ENCODE measurements at places on chromosomes 4 and X.

DNA sequence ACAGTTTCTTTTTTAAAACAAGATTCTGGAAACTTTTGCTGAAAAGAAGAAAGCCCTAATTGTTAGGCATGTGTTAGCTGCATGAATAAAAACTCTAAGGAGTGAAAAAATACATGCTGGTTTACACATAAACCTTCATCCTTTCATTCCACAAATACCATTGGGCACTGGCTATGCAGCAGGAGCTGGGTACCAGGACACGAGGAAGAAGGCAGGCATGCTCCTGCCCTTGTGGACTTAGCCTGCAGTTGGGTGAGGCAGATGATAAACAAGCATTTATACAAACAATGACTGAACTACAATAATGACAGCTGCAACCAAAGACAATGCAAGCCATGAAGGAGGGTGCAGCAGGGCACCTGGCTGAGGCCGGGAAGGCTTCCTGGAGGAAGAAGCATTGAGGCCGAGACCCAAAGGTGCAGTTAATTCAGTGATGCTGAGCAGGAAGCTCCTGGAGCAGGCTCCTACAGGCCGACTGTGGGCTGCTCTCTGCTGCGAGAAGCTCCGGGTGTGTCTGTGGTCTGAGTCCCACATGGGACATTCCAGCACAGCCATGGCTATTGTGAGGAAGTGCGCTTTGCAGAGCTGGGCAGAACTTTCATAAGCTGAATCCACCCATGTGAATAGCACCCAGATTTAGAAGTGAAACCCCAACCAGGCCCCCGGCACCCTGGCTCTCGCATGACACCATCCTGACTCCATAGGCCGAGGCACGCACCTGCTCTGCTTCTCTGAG, 44.0 kb upstream of the MXD4 start:
- no peak for DNase-seq

GRCh38 chr4:98659741-98660462, 1.5 kb upstream of the TSPAN5 start:
- DNase-seq: no peak

DNA sequence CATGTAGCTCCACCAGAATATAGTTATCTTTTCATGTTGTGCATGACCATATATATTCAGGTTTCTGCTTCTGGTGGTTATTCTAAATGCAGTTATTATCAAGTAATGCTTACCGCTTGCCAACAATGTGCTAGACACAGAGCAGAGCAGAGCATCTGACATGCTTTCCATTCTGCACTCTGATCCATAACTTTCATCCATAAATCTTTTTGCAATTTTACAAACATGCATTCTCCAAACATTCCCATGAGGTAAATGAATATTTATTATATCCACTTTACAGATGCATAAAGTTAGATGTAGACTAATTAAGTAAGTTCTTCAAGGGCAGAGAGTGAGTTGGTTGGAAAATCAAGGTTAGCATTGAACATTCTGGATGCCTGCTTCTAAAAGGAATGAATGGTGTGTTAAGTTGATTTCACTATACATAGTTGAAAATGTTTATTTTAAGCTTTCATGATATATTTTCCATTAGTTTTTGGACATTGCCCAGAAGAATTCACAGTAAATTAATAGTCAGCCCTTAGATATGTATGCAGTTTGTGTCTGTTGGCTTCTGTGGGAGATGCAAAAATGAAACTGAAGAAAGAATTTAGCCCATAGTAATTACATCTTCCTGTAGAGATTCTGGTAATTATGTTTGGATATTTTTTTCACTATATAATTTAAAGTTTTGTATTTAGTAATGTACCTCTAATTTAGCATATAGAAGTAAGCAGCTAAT, 867.8 kb downstream of the CCSER1 start:
- no peak for DNase-seq

DNA sequence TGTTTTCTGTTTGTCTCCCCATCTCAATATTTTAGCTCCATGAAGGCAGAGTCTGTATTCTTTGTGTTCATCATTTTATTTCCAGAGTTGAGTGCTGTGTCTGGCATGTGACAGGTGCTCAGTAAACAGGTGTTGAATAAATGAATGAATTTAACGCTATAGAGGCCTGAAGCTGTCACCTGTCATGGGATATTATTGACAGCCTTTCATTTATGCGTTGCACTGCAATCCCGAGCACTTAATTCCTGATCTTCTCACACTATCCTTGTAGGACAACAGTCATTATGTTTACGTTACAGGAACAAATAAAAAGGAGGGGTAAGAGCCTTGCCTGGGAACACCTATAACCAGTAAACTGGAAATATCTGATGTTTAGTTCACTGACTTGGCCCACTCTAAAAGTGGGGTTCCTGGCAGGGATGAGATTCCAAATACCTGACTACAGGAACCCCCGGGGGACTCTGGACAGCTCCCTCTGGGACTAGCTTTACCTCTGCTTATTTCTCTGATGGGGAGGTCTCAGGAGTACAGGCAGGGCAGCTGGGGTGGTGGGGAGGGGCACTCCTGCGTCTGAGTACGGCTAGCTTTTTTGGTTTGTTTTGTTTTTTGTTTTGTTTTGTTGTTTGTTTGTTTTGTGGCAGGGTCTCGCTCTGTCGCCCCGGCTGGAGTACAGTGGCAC, 36.6 kb downstream of the SEL1L3 start:
- no peak for DNase-seq

DNA sequence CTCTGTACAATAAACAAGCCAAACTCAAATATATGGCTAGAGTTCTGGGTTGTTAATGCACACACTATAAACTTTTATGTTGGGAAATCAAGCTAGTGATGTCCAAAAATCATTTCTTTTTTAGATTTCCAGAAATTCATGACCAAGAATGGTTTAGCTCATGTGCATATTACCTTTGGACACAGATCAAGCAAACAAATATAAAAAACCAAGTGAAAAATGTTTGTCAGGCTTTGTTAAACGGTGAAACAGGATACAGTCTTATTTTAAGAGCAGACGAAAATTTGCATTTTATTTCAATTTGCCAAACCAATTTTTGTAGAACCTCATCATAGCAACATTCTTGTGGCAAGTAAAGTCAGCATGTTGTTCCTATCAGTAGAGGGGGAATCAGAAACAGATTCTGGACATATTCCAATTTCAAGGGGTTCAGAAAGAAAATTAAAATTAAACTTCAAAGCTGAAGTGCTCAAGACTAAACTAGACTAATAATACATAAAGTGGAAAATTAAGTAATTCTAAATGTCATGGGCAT, 413.6 kb downstream of the TRIML1 start:
- DNase-seq: no peak

GRCh38 chrX:10755439-10756334, 135.3 kb upstream of the MID1 start:
- no peak for DNase-seq

DNA sequence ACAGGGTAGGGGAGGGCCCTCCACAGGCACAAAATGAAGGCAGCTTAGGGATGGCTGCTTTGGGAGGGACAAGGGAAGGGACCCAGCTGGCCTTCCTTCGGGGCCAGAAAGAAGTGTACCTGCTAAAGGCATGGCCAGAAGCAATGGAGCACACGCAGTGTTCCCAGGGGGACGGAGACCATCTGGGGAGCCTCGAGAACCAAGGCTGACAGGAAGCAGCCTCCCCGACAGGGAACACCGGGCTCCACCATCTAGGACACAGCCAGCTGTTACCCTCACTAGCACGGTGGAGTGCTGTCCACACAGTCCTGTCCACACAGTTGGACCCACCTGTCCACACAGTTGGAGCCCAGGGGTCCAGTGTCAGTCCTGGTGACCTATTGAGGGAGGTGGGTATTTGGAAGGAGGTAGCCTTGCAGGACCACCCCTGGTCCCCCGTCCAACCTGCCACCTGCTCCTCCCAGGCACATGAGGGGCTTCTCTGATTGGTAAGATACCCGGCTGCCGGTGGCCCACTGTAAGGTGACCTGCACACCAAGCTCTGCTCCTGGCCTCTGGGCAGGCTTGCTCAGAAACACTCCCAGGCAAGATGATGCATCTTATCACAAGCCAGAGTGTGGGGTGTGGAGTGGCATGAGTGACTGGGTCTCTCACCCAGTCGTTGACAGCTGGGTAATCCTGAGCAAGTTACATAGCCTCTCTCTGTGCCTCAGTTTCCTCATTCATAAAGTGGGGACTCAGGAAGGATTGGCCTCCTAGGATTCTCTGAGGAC, 20.5 kb upstream of the AFAP1 start:
- no peak for DNase-seq

GRCh38 chr4:123545667-123546572, 149.3 kb downstream of the SPRY1 start:
- DNase-seq: no peak

DNA sequence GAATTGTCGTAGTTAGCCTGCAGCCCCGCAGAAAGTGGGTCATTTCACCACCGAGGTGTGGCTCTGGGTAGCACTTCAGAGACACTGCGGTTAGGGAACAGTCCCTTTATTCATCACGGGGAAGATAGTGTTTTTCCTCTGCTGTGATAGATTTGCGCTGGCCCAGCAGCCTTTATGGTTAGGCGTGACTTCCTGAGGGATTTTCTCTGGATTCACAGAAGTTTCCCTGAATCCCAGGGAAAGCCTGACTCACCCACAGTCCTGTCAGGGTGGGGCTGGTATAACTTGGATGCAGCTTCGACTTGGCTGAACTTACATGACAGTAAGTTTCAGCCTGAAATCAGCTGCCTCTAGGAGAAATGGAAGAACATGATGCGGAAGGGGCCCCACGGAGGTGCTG, 196.3 kb upstream of the HHIP start:
- DNase-seq: no peak

GRCh38 chrX:65985922-65986588, 53.8 kb downstream of the VSIG4 start:
- DNase-seq: no peak

DNA sequence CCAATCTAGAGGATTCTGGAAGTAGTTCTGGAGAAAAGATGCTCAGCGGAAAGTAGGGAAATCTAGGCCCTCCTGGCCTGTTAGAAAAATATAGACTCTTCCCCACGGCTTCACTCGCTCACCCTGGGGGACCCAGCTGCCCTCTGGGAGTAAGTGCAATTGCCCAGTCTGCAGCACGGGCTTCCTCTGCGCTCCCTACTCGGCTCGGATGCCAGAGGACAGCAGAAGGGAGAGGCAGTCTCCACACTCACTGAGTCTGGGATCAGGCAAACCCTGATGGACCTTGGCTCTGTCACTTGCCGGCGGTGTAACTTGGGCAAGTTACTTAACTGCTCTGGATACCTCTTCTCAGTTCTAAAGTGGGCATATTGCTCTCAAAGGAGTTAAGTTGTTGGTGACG, 2.1 kb downstream of the SHISA3 start:
- peak; percentile 24 for DNase-seq

DNA sequence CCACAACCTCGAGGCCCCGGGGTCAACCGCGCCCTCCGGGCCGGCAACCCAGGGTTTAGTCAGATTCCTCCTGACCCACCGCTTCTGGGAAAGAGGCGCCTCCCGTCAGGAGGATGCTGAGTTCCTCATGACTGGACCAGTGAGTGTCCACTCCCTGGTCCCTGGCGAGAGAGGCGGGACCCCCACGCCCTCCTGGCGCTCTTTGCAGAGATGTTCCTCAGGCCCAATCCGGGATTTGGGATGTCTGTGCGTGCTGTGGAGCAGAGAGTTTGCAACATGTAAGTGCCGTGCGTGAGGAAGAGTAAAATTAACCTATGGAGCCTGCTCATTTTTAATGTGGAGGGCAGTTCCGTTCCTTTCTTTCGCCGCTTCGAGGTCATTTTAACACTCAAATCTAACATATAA, 824 bp upstream of the UGDH start:
- DNase-seq: no peak

GRCh38 chrX:155215443-155216178, 649 bp upstream of the VBP1 start:
- no peak for DNase-seq

- no peak for DNase-seq
Measured at GRCh38 chr4:120000591-120001296, 65.9 kb downstream of the MAD2L1 start.

DNA sequence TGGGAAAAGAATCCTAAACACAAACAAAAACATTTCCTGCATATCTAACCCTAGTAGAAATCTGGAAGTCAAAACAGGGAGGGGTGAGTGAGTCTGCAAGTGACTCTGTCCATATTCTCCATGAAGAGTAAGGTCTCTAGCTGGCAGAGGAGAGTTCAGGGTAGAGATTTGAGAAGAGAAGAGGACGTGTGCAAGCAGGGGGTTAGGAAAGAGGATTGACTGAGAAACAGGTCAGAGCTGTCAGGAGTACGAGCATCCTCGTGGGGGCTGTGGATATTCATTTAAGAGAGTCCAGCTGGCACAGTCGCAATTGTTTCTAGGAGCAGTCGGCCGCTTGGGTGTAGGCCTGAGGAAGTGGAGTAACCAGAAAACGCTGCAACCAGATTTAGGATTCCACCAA, 27.9 kb downstream of the PROM1 start:
- DNase-seq: no peak

- no peak for DNase-seq
Measured at GRCh38 chrX:109350551-109350950, 131.3 kb downstream of the GUCY2F start.

DNA sequence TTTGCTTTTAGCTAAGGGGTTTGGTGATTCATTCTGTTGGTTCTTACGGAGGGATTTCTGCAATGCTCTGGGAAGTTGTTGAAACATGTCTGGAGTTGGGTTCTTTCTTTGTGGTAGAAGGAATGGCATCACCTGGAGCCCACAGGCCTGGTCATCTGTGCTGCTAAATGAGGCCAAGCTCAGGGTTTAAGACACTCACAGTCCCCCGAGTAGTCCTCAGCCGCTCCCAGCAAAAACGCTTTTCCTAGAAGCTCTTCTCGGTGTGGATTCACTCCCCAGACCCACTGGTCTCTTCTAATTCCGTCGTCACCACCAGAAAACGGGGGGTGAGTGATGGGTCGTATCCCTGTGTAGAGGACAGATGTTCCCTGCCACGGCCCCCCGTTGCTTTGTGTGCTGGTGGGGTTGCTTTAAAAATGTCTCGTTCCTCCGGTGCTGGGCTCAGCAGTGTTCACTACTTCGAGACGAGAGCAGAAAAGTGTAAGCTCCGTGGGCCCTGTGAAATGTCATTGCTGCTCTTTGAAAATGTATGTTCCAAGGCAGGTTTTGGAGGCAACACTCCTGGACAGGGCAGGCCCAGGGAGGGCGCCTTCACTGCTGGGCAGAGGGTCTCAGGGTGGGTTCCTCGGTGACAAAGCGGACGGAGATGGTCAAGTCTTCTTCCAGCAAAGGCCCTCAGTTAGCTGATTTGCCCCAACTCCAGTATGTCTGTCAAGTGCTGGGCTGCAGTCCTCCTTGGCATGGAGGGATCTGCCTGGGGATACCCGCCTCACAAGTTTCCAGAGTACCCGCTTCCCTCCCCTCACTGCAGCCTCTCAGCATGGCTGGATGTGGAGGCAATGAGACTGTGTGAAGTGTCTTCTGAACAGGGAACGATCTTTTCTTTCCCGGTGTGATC, 37.3 kb downstream of the PSAPL1 start:
- DNase-seq: no peak

GRCh38 chr4:92359491-92359890, 55.7 kb downstream of the GRID2 start:
- no peak for DNase-seq

DNA sequence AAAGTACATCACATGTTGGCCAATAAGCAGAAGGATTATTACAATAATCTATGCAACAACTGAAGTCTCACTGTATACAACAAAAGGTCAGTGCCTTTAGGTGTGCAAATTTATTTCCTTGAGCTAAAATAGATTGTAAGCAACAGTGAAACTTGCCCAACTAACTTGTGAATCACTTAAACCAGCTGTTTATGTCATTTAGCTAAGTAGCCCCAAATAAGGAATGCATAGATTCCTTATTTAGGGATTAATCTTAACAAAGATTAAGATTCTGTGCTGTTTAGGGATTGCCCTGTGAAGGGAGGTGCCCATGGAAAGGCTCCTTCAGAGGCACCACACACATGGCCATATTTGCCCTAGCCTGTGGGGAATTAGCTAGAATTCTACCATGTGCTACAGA, 168.6 kb downstream of the MAML3 start:
- DNase-seq: no peak

Data from glutamatergic neuron (in vitro differentiated cells).